ENCODE measurements at places on chromosomes 1 and 21.

- DNase-seq: no peak
These were observed 95.9 kb downstream of the USP25 start for GRCh38 chr21:15825700-15826099.

DNA sequence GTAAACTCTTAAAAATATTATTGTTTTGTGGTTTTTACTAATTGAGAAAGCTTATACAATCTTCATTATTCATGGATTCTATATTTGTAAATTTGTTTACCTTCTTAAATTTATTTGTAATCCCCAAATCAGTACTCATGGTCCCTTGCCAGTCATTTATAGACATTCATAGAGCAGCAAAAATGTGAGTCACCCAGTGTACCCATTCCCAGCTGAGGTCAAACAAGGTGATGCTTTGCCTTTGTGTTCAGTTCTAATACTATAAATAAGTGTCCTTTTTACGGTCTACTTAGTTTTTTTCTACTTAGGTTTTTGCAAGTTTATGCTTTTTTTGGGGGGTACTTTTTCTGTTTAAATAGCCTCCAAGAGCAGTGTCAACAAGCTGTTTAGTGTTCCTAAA is 36.1 kb downstream of the SORT1 start:
- DNase-seq: peak; percentile 20

- DNase-seq: no peak
These were observed 29.4 kb downstream of the PSMG1 start for GRCh38 chr21:39153842-39154241.

GRCh38 chr1:52585474-52585873 is 16.7 kb upstream of the GPX7 start:
- no peak for DNase-seq

DNA sequence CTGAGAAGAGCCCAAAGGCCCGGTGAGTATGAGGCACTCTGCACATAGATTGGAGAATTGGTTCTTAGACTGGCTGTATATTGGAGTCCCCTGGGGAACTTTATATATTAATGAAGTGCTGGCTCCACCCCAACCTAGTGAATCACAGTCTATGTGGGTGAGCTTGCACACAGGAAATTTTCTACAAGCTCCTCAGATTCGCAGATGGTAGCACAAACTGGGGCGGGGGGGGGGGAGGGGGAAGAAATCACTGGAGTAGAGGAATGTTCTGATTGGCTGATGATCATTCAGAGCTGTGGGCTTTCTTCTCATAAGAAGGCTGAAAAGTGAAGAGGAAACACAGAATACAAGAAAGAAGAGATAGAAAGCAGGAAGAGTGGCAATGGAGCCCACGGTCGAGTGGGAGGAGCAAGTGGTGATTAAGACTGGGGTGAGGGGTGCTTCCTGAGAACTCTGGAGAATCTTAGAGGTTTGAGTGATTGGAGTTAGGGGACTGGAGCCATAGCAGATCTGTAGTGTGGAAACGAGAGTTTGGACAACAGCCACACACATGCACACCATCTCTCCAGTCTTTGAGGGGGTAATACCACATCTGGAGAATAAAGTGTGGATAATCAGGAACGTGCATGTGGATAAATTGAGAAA is 465.9 kb upstream of the DAB1 start:
- no peak for DNase-seq

- no peak for DNase-seq
These were observed 35.8 kb downstream of the C1orf21 start for GRCh38 chr1:184422490-184423233.

GRCh38 chr1:66556161-66556611 is 22.2 kb downstream of the SGIP1 start:
- peak; percentile 69 for DNase-seq

DNA sequence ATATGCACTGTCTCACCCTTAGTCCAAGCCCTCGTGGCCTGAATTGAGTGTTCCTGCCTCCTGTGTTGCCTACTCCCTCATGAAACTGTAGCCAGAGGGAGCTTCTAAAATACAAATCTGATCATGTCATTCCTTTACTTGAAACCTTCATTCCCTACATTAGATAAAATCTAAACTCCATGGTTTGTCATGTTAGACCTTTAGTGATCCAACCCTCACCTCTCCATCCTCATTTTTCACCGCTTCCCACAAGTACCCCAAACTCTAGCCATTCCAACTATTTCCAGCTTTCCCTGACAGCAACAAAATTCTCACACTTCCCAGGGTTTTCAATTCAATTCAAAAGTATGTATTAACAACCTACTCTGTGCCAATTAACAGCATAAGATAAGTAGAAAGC is 18.3 kb upstream of the CNTN2 start:
- no peak for DNase-seq

DNA sequence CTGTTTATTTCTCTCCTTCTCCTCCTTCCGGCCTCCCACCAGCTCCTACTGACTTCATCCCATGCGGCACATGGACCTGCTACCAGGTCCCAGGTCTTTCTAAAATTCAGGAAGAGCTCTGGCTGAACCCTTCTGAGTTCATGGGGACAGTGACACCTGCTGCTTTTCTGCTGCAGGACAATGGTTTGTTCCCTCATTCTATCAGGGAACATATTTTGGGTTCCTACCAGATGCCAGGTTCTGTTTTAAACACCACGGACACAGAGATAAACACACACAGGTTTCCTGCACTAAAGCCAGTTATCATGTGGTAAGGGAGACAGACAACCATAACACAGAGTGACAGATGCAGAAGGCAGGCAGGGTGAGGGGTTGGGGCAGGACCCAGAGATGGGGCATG is 114.0 kb upstream of the RAB4A start:
- peak; percentile 27 for DNase-seq

GRCh38 chr1:246959944-246960693 is 28.4 kb upstream of the AHCTF1 start:
- peak; percentile 24 for DNase-seq

DNA sequence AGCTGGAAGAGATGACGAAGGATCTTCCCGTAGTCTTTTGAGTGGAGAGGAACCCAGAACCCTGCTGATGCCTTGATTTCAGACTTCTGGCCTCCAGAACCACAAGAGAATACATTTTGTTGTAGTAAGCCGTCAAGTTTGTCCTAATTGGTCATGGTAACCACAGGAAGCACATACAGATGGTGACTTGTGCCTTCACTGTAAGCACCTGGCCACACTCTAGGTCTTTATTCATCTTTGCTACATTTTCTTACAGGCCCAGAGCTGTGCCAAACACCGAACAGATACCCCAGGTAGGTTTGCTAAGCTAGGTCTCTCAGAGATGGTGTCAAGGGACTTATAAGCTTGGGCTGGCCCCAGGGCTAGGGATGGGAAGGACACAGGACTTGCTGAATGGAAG is 4.8 kb downstream of the DHRS3 start:
- DNase-seq: no peak

GRCh38 chr1:117017648-117018047 is 16.1 kb downstream of the CD101 start:
- DNase-seq: no peak

DNA sequence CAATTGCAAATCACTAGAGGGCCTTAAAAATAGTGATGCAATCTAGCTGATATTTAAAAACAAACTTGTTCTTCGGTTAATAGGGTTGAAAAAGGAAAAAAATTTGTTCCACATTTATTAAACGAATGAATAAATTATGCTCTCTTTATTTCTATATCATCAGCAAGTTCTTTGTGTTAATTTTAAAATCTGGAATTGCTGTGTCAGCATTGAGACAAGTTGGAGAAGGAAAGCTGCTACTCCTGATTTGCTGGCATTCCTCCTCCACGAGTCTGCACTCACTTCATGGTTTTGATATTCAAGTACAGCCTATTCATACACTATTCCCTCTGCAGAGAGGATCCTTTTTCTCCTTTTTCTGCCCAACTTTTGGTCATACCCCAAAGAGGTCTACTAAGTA is 117.6 kb downstream of the MRPL39 start:
- DNase-seq: no peak

- no peak for DNase-seq
These were observed 20.9 kb upstream of the DYNLT5 start for GRCh38 chr1:66731170-66731865.

GRCh38 chr1:121443001-121443540 is 258.3 kb downstream of the SRGAP2C start:
- no peak for DNase-seq

GRCh38 chr1:206962272-206962671 is 8.0 kb downstream of the FCAMR start:
- DNase-seq: no peak

DNA sequence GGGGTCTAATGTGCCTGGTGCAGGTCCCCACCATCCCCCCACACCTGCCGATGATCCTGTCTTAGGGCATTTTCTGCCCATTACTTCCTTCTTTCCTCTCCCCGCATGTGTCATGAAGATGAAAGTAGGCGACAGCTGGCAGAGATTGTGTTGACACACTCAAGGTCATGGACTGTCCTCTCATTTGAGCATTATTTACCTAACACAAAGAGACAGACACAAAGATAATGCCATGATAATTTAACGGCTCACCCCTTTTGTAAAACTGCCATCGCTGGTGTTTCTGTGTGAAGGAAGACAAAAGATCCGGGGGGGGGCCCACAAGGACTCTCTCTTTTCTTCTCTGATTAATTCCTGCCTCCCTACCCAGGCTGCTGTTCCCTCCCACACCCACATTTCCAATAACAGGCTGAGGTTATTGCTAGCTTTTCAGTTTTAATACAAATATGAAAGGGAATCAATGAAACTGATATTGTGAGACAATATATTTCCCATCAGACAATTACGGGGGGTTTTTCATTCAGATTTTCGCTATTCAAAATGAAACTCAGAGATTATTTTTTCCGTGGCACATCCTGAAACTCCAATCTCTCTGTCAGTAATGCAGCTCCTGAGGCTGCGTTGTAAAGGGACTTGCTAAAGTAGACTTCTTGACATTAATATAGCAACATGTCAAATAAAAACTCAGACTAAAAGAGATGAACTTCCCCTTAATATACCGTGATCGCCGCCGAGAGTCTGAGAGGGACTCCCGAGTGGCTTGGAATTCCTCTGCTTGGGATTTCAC is 561.1 kb downstream of the NPHP4 start:
- no peak for DNase-seq

DNA sequence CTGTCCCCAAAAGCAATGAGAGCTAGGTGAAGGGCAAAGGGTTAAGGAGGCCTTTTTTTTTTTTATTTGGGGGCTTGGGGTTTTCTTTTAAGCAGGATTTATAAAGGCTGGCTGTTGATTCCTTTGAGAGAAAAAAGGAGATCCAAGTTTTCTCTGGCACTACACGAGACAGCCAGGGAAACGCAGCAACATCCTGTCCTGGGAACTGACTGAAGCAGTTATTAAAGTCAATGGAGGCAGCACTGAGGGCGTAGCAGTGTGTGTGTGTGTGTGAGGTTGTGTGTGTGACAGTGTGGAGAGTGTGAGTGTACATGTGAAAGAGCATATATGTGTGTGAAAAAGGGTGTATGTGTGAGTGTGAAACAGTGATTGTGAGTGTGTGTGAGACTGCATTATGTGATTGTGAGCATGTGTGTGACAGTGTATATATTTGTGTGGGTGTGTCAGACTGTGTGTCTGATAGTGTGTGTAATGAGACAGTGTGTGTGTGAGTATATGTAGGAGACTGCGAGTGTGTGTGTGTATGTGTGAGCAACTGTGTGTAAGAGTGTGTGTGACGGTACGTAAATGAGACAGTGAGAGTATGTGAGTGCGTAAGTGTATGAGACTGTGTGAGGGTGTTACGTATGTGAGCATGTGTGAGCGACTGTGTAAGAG is 65.9 kb upstream of the TIAM1 start:
- DNase-seq: peak; percentile 14

DNA sequence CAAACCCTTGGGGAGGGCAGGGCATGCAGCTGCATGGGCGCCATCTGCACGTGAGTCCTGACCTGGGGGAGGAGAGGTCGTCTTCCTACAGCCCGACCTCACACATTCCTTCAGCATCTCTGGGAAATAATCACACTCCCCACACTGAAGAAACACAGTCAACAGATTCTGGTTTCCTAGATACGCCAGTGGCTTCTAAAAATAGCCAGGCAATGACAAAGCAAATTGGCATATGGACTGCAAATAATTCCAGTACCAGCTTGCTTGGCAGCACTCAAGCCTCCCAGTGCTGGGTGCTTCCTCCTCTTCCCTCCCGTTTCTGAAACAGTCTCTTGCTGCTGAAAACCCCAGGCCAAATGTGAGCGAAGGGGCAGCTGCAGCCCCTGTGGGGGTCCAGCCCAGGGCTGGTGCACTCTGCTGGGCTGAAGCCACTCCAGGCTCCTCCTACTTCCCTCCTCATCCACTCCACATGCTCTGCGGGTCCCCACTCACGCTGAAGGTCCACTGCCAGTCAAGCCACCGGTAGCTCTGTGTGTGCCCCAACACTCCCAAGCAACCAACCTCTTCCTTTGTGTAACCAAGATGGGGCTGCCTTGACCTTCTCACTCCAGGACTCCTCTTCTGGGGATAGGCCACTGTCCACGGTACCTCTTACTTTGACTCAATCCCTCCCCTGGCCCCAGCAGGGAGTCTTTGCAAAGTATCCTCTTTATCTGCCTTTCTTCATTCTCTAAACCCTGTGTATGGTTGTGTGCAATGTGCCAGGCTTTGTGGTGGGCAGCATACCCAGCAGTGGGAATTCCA is 69.0 kb downstream of the KCND3 start:
- peak; percentile 45 for DNase-seq

GRCh38 chr1:201346337-201346939 is 31.0 kb downstream of the TNNT2 start:
- DNase-seq: no peak
